ENCODE measurements at places on chromosomes 3 and 15.

- H3K4me3 ChIP-seq = no peak overlapping the region
- no peak for DNase-seq
- H3K27me3 ChIP-seq = peaks cover 3% of the 10 kb centered on the region
- no peaks in the 10 kb centered on the region for H3K36me3 ChIP-seq
- no peak overlapping the region for H3K27ac ChIP-seq
- no peaks in the 10 kb centered on the region for H3K4me1 ChIP-seq
These were observed 192.8 kb downstream of the ARPP21 start for GRCh38 chr3:35832140-35832571.

GRCh38 chr3:119140466-119140865 is 5.5 kb upstream of the TEX55 start:
- H3K36me3 ChIP-seq = no peaks in the 10 kb centered on the region
- no peaks in the 10 kb centered on the region for H3K27me3 ChIP-seq
- no peak overlapping the region for H3K27ac ChIP-seq
- H3K4me1 ChIP-seq = peaks cover 3% of the 10 kb centered on the region
- no peak for DNase-seq
- no peak overlapping the region for H3K4me3 ChIP-seq

GRCh38 chr3:99753268-99753975 is 64.2 kb upstream of the CMSS1 start:
- H3K4me1 ChIP-seq = no peaks in the 10 kb centered on the region
- H3K36me3 ChIP-seq = no peaks in the 10 kb centered on the region
- no peak overlapping the region for H3K27ac ChIP-seq
- peaks cover 34% of the 10 kb centered on the region for H3K27me3 ChIP-seq
- H3K4me3 ChIP-seq = no peak overlapping the region
- no peak for DNase-seq

GRCh38 chr3:53255775-53256703 is at the start of gene TKT:
Gene TKT (minus strand): TSS chr3:53256022. CDS start chr3:53255942, 80 bp downstream.
- peaks cover 36% of the 10 kb centered on the region for H3K4me1 ChIP-seq
- no peaks in the 10 kb centered on the region for H3K27me3 ChIP-seq
- H3K27ac ChIP-seq = peak within 1 kb of the TSS; percentile 82
- H3K4me3 ChIP-seq = peak within 1 kb of the TSS; percentile 90
- H3K36me3 ChIP-seq = no peaks in the 10 kb centered on the region

GRCh38 chr3:129597087-129597999 is 9.1 kb downstream of the PLXND1 start:
- no peak overlapping the region for H3K4me3 ChIP-seq
- H3K27me3 ChIP-seq = no peaks in the 10 kb centered on the region
- no peaks in the 10 kb centered on the region for H3K36me3 ChIP-seq

- no peak for DNase-seq
- H3K36me3 ChIP-seq = peaks cover 6% of the 10 kb centered on the region
- peak overlapping the region; percentile 85 for H3K27ac ChIP-seq
- no peaks in the 10 kb centered on the region for H3K27me3 ChIP-seq
- H3K4me3 ChIP-seq = no peak overlapping the region
These were observed 5.6 kb downstream of the FNDC3B start for GRCh38 chr3:172044833-172045585.

DNA sequence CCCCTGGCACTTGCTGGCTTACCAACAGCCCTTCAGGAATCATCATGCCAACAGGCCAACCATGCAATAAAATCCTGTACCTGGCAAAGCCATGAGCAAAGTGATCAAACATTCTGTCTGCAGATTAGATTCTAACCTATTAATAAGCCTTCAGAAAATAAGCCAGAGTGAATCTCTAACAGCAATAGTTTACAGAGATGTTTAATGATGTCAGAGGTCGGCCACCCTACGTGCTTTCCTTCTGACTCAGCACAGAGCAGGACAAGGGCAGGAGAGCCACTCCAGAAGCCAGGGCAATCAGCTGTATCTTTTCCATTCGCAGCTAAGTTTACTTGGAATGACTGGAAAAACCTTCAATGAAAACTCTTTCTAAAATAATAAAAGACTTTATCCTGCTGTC is 13.1 kb downstream of the COL8A1 start:
- no peaks in the 10 kb centered on the region for H3K27me3 ChIP-seq
- H3K27ac ChIP-seq = no peak overlapping the region
- no peak for DNase-seq
- H3K4me1 ChIP-seq = peaks cover 5% of the 10 kb centered on the region
- no peaks in the 10 kb centered on the region for H3K36me3 ChIP-seq

Measured in mesothelial cell of epicardium (in vitro differentiated cells).